ENCODE measurements at places on chromosomes 13 and 19.

- no peak for DNase-seq
Observed at GRCh38 chr19:19477705-19478383, 37.5 kb downstream of the TSSK6 start.

DNA sequence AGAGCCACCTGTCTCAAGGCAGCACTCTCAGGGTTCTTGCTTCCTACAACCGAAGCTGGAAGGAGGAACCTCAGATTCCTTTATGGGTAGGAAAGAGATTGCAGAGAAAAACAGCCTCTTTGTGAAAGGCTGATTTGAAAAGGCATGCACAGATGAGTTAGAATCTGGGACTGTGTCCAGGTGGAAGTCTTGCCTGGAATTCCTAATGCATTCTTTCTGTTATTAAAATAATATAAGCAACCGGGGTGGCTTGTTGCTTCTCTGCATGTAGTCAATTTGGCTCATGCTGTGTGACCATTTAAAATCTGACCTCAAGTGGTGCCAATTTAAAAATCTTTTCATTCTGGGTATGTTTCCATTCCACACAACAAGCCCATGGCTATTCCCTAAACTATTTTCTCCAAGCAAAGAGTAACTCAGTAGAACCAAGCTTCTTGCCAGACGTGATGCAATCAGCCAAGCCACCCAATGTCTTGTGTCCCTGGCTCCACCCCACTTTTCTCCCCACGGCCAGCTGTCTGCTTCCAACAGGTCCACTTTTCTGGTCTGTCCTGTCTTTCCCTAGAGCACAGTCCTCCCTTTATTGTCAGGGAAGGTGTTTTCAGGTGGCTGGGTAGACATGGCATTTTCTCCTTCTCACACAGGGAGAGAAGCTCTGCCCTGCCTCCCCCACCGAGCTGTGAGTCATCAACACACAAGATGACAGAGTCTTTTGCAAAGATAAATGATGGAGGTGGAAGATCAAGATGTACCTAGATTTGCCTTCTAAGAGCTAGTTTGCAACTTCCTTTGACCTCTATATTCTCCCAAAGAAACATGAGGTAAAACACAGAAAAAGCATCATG is 394.3 kb downstream of the FOXO1 start:
- no peak for DNase-seq

DNA sequence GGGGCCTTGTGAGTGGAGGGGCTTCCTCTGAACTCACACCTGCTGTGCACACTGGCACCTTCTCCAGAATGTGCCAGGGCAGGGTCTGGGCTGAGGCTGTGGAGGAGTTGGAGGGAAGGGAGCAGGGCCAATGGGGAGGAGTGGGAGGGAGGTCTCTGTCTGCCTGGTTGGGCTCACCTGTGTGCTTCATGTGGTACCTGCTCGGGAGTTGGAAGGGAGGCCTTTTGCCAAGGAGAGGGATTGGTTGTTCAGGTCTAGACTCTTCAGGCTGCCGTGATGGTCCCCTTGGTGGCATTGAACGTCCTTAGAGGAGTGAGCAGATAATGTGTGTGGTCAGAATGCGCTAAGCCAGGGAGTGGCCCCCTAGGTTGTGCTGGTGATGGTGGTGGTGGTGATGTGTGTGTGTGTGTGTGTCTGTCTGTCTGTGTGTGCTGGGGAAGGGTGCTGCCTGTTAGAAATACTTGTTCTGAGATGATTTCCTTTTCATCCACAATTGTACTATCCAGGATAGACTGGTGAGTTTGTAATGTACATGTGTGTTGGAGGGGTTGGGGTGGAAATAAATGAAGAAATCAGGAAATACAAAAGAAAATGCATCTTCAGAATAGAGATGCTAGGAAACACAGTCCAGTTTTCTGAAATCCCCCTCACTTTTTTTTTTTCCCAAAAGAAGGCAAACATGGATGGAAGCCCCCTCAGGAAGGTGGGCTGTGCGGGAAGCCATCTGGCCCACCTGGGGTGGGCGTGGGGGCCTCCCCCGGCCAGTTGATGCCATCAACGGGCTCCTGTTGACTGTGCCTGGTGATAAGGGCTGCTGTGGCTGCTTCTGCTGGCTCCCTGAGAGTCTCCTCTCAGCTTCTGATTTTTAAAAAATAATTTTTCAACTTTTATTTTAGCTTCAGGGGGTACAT is 140.5 kb upstream of the ZNF536 start:
- DNase-seq, result no peak

DNA sequence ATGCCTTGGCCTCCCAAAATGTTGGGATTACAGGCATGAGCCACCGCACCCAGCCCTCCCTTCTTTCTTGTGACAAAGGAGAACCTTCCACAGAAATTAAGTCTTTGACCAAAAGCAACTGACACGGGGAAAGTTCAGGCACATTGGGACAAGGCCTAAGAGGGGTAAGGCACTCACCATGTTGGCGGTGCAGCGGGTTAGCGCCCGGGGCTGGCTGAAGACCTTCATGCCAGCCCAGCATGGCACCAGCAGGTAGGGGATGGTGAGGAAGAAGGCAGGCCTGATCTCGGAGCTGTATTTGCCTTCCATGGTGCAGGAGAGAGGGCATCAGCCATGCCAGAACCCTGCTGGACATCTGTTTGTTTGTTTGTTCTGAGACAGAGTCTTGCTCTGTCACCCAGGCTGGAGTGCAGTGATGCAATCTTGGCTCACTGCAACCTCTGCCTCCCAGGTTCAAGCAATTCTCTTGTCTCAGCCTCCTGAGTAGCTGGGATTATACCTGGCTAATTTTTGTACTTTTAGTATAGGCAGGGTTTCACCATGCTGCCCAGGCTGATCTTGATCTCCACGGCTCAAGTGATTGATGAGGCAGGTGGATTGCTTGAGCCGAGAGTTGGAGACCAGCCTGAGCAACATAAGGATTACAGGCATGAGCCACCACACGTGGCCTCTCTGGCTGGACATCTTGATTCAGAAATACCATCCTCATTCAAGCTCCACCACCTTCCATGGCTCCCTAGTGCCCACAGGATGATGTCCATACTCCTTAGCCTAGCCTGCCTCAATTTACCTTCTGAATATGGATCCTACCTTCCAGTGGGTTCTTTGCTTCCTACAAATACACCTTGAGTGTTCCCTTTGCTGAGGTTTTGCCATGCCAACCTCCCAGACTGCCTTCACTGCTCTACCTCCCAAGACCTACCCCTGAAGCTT is 4.4 kb downstream of the TM6SF2 start:
- DNase-seq, result no peak

GRCh38 chr13:110507678-110508381 is 53.7 kb downstream of the RAB20 start:
- DNase-seq, result no peak

DNA sequence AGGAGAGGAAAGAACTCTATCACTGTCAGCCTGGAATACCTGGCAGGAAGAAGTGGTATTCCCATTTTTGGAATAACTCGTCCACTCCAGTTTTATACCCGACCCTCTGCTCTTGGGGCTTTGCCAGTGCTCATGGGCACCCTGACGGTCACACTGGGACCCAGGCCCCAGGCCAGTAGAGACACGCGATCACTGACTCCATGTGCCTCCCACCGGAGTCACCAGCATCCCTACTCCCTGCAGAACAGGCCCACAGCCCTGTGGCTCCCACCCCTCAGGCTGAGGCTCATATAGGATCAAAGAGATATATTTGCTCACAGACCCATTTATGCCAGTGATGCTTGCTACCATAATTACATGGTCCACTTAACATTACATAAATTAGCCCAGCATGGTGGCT is 3.5 kb downstream of the GRTP1 start:
- no peak for DNase-seq

GRCh38 chr13:19586904-19587634 is 25.7 kb upstream of the TPTE2 start:
- no peak for DNase-seq

GRCh38 chr13:74573654-74574053 is 439.4 kb upstream of the KLF12 start:
- DNase-seq, result no peak

GRCh38 chr13:50611117-50611781 is 232.2 kb downstream of the DLEU7 start:
- no peak for DNase-seq

- DNase-seq, result no peak
Observed at GRCh38 chr19:51824281-51825005, 29.5 kb downstream of the FPR3 start.

- no peak for DNase-seq
Observed at GRCh38 chr19:18013210-18014111, 5.5 kb downstream of the ARRDC2 start.

Data from NCI-H1436 (cell line).